ENCODE measurements at places on chromosomes 7 and 10. TPM values are rescaled to one million over a fixed set of nuclear protein-coding genes. Genes with fewer than 3 reads are reported as not detected.

The NEBL gene
- total RNA-seq = 15.0 TPM

The THSD7A gene
- 15.0 TPM for total RNA-seq

The OR2A5 gene
- total RNA-seq = not detected

The GIMAP2 gene
- 19.1 TPM for total RNA-seq

The EBLN1 gene
- total RNA-seq = not detected

DNA sequence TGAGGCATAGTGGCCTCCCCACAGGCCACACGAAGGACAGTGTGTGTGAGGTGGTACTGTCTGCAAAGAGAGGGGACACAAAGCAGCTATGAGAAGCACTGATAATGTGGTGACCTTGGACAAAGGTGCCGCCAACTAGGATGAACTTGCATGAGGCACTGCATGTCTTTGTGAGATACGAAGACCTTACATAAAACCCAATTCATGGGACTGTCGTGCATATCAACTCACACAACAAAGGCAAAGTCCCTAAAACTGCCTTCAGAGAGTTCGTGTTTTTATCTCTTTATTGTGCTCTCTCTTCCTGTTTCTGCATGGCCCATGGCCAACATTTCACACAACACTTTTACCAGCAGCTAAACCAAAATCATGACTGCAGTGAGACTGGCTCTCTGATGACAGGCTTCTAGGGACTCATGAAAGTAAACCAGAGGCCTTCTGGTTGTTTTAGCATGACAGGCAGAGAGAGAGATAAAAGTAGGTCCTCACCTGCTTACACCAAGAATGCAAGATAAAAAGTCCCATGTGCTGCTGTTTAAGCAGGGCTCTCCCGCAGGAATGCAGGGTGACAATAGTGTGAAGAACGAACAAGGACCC, 347.8 kb downstream of the ELMO1 start:
- no peak for DNase-seq

DNA sequence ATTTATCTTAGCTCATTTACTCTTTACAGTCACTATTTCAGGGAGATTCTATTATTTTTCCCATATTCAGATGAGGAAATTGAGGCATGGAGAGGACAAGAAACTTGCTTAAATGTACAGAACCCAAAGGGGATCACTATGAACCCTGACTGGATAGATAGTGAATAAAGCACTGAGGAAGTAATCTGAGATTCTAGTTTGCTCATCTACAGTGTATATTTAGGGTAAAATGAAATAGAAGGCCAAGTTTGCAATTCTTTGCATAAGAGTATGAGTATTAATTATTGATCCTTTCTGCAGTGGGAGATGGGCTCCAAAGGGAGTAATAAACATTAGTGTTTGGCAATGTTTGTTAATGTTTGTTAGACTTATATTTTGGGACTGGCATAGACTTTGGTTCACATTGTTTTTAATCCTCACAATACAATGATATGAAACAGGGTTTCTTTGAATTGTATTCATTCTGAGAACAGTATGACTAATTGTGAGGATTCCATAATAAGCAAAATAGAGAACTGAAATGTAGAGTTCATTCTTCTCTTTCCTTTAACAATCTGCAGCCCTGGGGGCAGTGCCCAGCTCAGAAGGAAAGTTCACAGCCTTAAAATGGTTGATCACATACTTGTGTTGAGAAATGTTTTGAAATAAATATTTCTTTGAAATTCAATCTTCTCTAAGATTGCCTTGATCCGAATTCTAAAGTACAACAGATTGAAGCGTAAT, 131.0 kb upstream of the ZNF804B start:
- no peak for DNase-seq

GRCh38 chr10:17835688-17836087, 26.5 kb downstream of the MRC1 start:
- no peak for DNase-seq

- no peak for DNase-seq
Observed at GRCh38 chr7:158013085-158013668, 574.4 kb downstream of the PTPRN2 start.

- DNase-seq = no peak
Observed at GRCh38 chr10:43049081-43049551, 27.8 kb upstream of the RET start.

DNA sequence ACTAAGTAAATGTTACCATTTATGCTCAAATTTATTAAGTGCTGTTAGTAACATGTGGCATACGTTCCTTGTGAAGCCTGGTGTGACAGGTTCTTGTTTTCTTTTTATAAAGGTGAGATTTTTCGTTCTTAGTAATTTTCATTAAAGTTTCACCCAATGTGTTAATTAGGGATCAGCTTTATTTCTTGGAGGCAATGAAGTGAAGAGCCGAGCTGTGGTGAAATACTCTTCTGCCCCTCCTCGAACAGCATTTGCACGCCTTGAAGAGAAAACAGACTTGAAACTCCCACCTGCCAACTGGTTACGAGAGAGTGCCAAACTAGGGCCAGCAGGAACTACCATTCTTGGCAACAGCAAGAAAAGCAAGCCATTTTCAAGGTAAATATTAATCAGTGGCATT, 1.5 kb downstream of the EDRF1 start:
- no peak for DNase-seq

GRCh38 chr7:366161-366803, 76.3 kb downstream of the FOXL3 start:
- no peak for DNase-seq

- no peak for DNase-seq
Observed at GRCh38 chr10:118031351-118032075, 15.2 kb downstream of the RAB11FIP2 start.

GRCh38 chr10:43671659-43672531, 23.2 kb upstream of the ZNF32 start:
- DNase-seq = peak; percentile 53

- DNase-seq = no peak
Observed at GRCh38 chr7:22485189-22485588, 14.8 kb downstream of the STEAP1B start.

- DNase-seq = no peak
Observed at GRCh38 chr7:158108646-158109293, 478.9 kb downstream of the PTPRN2 start.

DNA sequence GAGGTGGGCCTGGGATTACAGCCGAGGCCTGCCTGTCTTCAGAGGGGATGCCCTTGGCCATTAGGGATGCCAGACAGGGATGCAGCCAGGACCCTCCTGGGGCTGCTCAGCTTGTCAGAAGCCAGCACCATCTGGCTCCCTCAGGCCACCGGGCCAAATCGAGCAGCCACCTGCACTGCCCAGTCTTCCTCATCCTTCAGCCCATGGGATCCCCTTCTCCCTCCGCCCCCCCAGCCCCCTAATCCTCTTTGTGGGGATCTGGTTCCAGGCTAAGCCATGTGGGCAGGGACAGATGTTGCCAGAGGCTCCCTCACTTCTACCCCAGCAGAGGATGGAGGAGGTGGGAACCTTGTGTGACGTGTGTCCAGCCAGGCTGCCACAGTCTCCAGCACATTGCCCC, 137.4 kb upstream of the PPIF start:
- no peak for DNase-seq

DNA sequence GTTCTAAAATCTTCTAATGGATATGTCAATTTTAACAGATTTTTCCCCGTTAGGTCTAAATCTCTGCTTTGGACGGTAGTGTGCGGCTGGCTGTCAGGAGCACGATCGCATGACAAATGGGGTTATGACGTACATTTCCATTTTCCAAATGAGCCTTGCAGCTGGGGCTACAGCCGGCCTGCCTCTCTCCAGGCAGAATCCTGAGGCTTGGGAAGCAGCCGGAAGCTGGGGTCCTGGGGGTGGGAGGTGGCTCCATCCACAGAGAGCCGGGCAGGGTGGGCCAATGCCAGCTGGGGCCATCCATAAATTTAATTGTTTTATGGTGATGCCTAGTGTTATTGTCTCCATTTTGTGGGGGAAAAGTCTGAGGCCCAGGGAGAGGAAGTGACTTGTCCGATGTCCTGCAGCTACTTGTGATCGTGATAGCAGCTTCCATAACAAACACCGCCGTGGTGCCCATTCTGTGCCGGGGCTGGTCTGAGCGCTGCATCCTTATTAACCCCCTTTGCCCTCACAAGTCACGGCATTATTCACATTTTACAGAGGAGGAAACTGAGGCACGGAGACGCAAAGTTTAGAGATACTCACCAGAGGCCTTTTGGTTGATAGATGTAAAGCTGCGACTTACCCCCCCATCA, 53.0 kb upstream of the EBF3 start:
- DNase-seq = no peak

GRCh38 chr7:36280840-36281812, 108.5 kb upstream of the ANLN start:
- DNase-seq = peak; percentile 88

- DNase-seq = no peak
Observed at GRCh38 chr10:129978322-129978721, 14.2 kb upstream of the EBF3 start.
